Dorsolateral prefrontal cortex (tissue), 122 donors: ENCODE measurements at places on chromosomes 2 and 18. TPM values are rescaled to one million over a fixed set of nuclear protein-coding genes. Genes with fewer than 3 reads are reported as not detected.

Gene SCN9A
- 6.0 TPM for total RNA-seq

Gene ELOA2
- not detected for total RNA-seq

Gene GAREM1
- 22.3 TPM for total RNA-seq

Gene FSIP2
- 1.9 TPM for total RNA-seq

Gene SNED1
- total RNA-seq, result 19.4 TPM

Gene ALPP
- not detected for total RNA-seq

Gene GPR155
- total RNA-seq, result 61.9 TPM

Gene COBLL1
- 23.8 TPM for total RNA-seq

Gene VWA3B
- 1.3 TPM for total RNA-seq

Gene FAM161A
- 14.5 TPM for total RNA-seq

Gene CHAC2
- total RNA-seq, result 0.87 TPM

Gene UCN
- 10.7 TPM for total RNA-seq
